ENCODE measurements at places on chromosomes 6 and 20. TPM values are rescaled to one million over a fixed set of nuclear protein-coding genes. Genes with fewer than 3 reads are reported as not detected.

The LCA5 gene
- 4.9 TPM for total RNA-seq

The SEL1L2 gene
- not detected for total RNA-seq

The CCDC170 gene
- total RNA-seq: 0.32 TPM

The DEFB129 gene
- total RNA-seq: not detected

The MUC21 gene
- total RNA-seq: not detected

The PSMB9 gene
- 22.4 TPM for total RNA-seq

The HLA-DOA gene
- total RNA-seq: 7.2 TPM

The ANKRD6 gene
- 11.9 TPM for total RNA-seq

The EBF4 gene
- total RNA-seq: 58.8 TPM

GRCh38 chr6:43396408-43397149 lies 27.1 kb upstream of the ZNF318 start:
- peak; percentile 61 for DNase-seq

- DNase-seq: no peak
Observed at GRCh38 chr20:24999568-24999967, 7.0 kb upstream of the APMAP start.

DNA sequence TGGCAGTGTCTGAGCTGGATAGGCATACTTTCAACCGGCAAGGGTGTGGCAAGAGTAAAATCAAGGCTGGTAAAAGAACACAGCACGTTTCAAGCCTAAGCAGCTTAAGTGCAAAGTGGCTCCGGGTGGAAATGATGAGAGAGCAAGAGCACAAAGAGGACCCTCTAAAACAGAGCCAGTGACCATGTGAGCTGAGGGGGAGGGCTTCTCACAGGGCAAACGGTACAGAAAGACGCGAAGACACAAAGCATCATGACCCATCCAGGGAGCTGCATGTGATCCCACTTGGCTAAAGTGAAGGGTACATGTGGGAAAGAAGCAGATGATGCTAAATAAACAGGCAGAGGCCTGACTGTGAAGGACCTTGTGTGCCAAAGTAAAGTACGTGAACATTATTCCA lies 25.7 kb downstream of the FKBP5 start:
- DNase-seq: peak; percentile 13

GRCh38 chr6:157221049-157221816 lies 102.1 kb downstream of the TMEM242 start:
- peak; percentile 92 for DNase-seq

DNA sequence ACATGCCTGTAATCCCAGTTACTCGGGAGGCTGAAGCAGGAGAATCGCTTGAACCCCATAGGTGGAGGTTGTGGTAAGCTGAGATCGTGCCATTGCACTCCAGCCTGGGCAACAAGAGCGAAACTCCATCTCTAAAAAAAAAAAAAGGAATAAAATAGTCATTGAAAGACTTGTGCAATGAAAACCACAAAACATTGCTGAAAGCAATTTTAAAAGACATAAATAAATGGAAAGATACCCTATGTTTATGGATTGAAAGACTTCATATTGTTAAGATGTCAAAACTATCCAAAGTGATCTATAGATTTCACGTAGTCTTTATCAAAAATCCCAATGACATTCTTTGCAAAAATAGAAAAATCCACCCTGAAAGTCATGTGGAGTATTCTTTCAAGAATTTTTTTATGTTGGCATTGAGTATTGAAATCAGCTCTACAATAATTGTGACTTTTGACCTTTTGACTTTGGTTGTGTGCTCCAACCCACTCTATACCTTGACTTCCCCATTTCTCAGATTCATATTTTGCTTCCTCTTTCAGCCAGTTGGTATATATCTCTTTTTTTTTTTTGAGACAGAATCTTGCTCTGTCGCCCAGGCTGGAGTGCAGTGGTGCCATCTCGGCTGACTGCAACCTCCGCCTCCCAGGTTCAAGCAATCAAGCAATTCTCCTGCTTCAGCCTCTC lies 45.5 kb upstream of the SLC23A2 start:
- DNase-seq: no peak

- no peak for DNase-seq
Observed at GRCh38 chr6:5837323-5837722, 169.4 kb downstream of the NRN1 start.

GRCh38 chr20:51419646-51420045 lies 122.9 kb downstream of the NFATC2 start:
- DNase-seq: no peak

GRCh38 chr20:63129991-63130657 lies 85.8 kb downstream of the YTHDF1 start:
- DNase-seq: no peak

DNA sequence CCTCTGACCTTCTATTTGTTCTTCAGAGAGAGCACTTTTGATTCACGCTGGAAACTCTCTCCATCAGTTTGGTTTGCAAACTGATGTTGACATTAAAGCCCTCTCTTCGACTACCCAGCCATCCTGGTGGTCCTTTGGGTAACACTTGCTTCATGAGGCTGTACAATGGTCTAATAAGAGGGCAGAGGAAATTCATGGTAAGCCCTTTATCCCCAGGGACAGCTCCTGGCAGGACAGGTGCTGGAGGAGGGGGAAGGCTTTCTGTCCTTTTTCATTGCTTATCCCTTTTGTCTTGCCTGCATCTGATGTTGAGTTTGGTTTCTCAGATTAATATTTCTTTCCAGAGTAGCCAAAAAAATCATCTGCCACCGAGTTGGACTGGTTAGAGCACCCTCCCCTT lies 52.1 kb upstream of the CD93 start:
- DNase-seq: no peak

DNA sequence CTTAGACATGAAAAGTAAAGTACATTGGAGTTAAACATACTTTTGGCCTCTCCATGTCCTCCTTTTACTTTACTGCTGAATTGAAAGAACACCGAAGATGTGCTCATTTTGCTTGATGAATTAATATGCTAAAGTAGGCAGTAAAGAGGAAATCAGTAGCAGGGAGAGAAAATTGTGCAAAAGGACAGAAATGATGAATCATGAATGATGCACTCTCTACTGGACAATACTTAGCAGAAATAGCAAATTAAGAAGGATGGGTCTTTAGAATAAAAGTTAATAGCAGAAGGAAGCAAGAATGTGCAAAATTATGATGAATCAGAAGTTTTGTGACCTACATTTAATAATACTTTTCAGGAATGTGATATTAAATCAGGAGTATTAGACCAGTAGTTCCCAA lies 8.4 kb upstream of the SPINT3 start:
- DNase-seq: no peak

- DNase-seq: no peak
Observed at GRCh38 chr6:76035713-76036112, 36.7 kb downstream of the IMPG1 start.

Data from prostate gland (tissue), 2 donors.